ENCODE measurements at places on chromosomes 16 and 17.

DNA sequence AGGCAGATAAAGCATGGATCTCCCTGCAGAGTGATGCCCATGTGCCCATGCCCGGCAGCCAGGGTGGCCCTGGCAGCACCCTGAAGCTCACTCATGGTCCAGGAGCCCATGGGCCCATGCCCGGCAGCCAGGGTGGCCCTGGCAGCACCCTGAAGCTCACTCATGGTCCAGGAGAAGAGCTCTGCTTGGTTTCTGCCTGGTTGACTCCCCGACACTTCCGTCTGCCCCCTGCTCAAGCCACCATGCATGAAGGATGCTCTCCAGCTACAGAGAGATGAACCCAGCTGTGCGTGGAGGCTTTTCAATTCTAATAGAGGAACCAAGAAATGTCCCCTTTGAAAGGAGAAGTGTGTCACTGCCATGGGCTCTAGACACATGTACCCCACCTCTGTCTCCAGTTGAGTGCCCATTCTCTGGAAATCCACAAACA is 8.7 kb downstream of the CCL17 start:
- no peak for DNase-seq

DNA sequence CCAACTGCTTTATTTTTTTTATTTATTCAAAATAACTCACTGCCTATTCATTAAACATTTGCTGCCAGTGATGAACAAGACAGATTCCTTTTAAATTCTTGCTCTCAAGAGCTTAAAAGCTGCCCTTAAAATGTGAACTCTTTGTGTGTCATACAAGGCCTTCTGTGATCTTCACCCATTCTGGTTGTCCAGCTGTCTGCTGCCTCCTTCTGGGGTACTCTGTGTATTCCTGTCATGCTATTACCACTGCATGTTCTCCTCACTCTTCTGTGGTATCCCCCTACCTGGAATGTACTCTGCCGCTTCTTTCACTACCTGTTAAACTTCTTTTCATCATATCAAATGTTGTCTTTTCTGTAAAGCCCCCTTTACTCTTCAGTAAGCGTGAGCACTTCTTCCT is 165.8 kb downstream of the CHD9 start:
- peak; percentile 47 for DNase-seq

GRCh38 chr16:12392585-12393091 is 411.0 kb downstream of the CPPED1 start:
- no peak for DNase-seq

DNA sequence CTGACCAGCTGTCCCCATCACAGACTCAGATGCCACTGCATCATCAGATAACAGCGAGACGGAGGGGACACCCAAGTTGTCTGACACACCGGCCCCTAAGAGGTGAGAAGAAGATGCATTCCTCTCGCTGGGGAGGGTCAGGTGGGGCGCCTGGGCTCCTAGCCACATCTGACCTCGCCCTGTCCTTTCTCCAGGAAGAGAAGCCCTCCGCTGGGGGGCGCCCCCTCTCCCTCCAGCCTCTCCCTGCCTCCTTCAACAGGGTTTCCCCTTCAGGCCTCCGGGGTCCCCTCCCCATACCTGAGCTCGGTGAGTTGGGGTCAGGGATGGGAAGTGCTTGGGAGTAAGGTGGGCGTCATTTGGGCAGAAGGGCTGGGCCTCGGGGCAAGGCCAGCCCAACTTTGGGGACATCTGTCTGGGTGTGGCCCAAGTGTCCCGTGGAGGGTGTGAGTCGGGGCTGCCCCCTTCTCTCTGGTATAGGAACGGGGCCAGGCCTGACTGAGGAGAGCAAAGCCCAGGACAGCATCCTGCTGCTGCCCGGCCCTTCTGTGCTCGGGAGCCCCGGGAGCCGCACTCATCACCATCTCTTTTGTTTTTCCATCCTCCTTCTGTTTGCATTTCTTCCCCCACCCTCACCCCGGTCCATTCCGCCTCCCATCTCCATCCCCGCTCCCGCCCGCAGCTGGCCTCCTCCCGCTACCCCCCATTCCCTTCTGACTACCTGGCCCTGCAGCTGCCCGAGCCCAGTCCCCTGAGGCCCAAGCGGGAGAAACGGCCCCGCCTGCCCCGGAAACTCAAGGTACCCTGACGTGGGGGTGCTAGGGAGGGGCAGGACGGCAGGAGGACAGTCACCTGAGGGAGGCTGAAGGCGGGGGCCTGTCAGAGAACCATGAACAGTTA is 4.9 kb downstream of the INO80E start:
- DNase-seq = no peak

DNA sequence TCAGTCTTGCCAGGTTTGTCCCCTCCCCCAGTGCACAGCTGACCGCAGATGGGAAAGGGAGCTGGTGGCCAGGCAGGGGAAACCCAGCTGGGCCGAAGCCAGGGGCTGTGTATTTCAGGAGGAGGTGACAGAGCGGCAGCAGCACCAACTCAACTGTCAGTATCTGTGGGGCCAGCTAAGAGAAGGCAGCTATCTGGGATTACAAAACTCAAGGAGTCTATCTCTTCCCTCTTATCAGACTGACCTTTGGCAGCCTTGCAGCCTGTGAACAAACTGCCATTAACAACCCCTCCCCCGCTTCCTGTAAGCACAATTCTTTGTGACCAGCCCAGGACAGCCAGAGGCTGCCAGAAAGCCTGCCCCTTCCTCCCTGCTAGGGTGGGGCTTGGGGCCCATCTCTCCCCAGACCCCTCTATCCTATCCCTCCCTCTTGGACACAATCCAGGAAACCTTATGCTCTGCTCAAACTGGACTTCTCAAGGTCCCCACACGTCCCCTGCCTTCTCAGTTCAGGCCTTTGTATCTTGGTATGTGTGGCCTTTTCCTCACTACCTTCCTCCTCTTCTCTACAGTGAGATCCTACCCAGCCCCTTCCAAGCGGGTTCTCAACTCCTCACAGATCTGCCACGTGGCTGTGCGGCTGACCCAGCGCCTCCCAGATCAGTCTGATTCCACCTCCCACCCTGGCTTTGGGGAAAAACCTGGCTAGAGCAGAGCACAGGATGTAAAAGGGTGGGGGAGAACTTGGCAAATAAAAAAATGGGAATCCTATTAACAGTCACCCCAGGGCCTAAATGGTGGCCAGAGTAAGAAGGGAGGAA is 10.5 kb downstream of the ST3GAL2 start:
- peak; percentile 96 for DNase-seq

DNA sequence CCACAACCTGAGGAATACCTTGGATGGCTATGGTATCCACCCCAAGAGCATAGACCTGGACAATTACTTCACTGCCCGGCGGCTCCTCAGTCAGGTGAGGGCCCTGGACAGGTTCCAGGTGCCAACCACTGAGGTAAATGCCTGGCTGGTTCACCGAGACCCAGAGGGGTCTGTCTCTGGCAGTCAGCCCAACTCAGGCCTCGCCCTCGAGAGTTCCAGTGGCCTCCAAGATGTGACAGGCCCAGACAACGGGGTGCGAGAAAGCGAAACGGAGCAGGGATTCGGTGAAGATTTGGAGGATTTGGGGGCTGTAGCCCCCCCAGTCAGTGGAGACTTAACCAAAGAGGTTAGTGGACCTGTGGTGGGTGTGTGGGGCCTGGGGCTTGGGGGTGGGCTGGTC is 3.1 kb downstream of the NFE2L1 start:
- no peak for DNase-seq

DNA sequence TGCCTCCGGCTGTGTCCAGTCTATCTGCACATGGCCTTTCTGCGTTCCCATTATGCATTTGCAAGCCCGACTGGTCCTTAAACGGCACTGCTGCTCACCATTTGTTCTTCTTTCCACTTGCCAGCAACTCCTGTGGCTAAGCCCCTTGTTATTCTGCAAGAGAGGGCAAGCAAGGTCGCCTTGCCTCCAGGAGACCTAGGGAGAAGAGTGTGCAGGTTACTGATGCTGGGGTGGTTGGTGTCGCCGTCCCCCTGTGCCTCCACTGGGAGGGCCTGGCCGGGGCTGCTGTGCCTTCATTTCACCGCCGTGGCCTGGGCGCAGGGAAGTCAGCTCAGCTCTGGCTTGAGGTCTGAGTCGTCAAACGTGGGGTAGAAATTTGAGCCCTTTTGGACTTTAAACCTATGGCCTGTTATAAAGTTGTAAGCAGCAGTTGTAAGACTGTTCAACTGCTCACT is 12.7 kb downstream of the SLC6A4 start:
- DNase-seq = no peak

- no peak for DNase-seq
Observed at GRCh38 chr17:37083456-37083855, 134.7 kb downstream of the AATF start.

DNA sequence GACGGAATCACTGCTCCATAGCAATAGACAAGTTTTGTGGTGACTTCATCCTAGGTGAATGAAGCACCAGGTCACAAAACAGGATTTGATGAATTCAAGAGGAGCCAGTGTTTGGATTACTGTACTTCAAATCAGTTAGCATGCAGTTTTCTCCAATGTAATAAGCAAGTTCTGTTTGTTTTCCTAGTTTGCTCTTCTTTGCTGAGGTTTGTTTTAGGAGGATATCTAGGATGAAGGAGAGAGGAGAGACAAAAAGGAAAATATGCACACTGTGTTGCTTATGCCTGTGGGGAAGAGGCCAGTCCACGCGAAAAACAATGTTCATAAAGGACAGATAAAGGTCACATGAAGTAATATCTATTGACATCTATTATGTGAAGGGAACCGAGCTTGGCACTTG is 9.0 kb downstream of the KRT37 start:
- no peak for DNase-seq

All from EL (cell line).